ENCODE measurements at places on chromosomes 11 and 22. TPM values are rescaled to one million over a fixed set of nuclear protein-coding genes. Genes with fewer than 3 reads are reported as not detected.
A peak's percentile ranks its signal among the peaks of the same experiment; 100 is the strongest.

- peak; percentile 85 for DNase-seq
These were observed 33.9 kb downstream of the LMO2 start for GRCh38 chr11:33857933-33858371.

DNA sequence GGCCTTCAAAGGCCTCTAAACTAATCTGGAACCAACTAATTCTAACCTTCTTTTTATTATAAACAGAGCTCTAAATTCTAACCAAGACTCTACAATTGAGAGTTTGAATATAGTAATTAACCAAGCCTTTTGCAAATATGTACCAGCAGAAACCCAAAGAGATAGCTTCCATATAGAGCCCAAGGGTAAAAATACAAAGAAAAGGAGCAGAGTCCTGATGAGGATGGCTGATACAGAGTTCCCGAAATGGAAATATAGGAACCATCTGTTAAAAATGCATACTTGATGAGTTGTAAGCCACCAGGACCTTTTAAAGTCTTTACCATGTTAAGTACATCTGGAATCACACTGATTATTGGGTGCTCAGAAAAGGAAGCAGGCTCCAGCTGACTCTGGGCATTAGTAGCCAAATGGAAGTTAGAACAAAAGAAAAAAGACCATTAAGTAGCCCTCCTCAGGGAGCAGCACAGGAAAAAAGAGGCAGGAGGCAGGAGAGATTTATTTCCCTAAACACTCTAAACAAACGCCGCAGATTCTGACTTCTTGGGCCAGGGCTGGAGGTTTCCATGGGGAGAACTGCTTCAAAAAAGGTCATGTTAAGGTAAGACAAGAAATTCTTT is 463.1 kb upstream of the FAT3 start:
- DNase-seq: no peak

DRICH1 gene
- total RNA-seq: not detected

GRCh38 chr11:20501252-20501651 is 98.2 kb upstream of the SLC6A5 start:
- no peak for DNase-seq

LIF gene
- total RNA-seq: 48.5 TPM

APLNR gene
- total RNA-seq: not detected

LARGE1 gene
- total RNA-seq: 12.6 TPM

DNA sequence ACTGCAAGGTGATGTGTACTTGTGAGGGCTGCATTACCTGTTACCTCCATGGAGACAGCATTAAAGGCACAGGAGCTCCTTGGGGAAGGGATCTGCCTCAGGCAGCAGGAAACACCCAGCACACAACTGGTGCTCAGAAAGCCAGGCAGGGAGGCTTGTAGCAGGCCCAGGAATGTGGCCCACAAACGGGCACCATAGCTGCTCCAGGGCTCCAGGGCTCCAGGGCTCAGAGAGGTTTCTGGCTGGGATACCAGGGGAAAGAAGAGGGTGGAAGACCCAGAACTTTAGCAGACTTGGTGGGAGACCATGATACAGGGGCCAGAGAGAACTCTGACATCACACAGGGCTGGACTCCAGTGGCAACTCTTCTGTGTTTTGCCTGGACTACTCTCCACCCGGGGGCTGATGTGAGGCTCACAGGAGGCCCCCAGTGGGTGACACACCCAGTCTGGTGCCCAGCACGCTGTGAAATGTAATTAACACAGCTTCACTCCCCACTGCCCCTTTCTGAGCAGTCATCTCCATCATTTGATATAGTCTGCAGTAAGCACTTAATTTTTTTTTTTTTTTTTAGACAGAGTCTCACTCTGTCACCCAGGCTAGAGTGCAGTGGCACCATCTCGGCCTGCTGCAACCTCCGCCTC is 14.7 kb upstream of the SULT4A1 start:
- DNase-seq: no peak

Data from HT-29 (cell line).